ENCODE measurements at places on chromosomes 7 and 10.

GRCh38 chr7:134752006-134752760 is 27.3 kb upstream of the CALD1 start:
- no peak for DNase-seq

GRCh38 chr10:33095867-33096815 is 138.1 kb upstream of the ITGB1 start:
- DNase-seq = no peak

DNA sequence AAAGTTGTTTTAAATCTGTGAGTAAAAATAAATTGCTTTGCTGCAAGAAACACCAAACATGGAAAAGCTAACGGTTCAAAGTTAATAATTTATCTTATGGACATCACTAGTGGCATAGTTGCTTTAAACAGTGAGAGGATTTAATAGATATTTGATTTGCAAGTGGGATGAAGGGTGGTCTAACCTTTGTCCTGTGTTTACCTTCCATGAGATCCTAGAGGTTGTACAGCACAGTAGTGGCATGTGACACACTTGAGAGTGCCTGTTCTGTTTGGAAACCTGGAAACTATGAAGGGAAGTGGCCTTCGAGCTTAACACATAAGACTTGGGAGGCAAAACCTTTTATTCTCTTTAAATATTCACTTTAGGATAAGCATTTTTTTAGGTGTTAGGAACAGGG is 16.0 kb downstream of the EGFR start:
- no peak for DNase-seq

GRCh38 chr10:69685426-69685801 is 55.4 kb downstream of the FAM241B start:
- no peak for DNase-seq

GRCh38 chr7:39304178-39304577 is 262.0 kb upstream of the YAE1 start:
- no peak for DNase-seq

- no peak for DNase-seq
These were observed 41.6 kb downstream of the SMNDC1 start for GRCh38 chr10:110263164-110263563.

GRCh38 chr10:46520941-46521340 is 35.5 kb downstream of the GPRIN2 start:
- peak; percentile 48 for DNase-seq

- DNase-seq = no peak
These were observed 146.5 kb downstream of the HGF start for GRCh38 chr7:81623251-81623855.

DNA sequence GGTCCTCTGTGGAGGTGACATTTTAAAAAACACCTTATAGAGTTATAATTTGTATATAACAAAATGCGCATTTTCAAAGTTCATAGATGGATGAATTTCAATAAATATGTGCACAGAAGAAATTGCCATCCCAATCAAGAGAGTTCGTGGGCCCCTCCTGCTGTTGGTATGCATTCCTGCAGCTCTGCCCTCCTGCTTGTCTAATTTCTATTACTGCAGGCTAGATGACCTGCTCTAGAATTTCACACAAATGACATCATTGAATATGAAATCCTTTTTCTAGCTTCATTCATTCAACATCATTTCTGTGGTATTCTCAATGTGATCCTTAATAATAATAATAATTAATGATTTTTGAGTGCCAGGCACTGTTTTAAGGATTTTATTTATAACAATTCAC is 348.2 kb downstream of the SDK1 start:
- DNase-seq = no peak

DNA sequence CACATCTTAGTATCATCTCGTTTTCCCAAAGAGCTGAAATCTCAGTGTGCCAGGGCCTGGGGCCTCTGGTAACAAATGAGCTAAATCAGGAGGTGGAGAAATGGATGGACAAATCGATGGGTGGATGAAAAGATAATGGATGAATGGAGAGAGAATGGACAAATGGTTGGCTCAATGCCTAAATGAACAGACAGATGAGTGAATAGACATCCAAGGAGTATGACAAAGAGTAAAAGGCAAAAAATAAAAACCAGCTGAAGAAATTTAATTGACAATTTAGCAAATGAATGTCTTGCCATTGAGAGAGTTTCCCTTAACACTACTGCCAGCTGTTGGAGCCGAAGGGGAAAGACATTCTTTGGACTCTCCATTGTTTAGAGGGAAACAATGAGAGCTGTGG is 8.0 kb downstream of the SYCE1 start:
- DNase-seq = no peak

GRCh38 chr7:157059534-157059933 is 49.1 kb upstream of the MNX1 start:
- DNase-seq = no peak

- DNase-seq = no peak
These were observed 10.4 kb downstream of the ZNF365 start for GRCh38 chr10:62384447-62385081.

DNA sequence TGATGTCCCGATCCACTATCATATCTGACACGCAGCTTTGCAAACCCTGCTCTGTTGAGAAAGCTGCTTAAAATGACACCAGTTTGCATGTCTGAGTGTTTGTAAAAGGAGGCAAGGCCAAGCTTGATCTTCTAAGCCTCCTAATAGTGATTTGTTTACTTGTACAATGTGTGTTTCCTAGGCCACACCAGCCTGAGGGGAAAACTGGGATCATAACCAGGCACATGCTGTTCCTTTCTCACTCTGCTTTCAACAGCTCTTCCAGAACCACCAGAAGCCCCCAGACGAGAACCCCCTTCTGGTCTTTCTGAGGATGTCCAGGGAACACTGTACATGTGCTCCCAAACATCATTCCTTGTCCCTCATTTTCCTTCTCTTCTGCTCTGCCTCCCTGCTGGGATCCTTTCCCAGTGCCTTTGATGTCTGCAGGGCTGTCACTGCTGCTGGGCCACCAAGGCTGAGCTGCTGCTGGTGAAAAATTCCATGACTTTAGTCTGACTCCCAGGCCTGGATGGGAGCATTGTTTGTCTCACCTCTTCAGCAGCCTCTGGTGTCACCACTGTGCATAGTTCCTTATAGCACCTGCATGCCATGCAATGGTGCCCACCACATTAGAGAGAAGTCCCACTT is 4.0 kb upstream of the LGI1 start:
- DNase-seq = no peak
